ENCODE measurements at places on chromosomes 12 and 14. TPM values are rescaled to one million over a fixed set of nuclear protein-coding genes. Genes with fewer than 3 reads are reported as not detected.

- H3K4me1 ChIP-seq = no peaks in the 10 kb centered on the region
- no peaks in the 10 kb centered on the region for H3K36me3 ChIP-seq
- H3K27me3 ChIP-seq = no peaks in the 10 kb centered on the region
- no peak for DNase-seq
- no peak overlapping the region for H3K4me3 ChIP-seq
- H3K27ac ChIP-seq = no peak overlapping the region
Observed at GRCh38 chr14:63632932-63633514, 8.6 kb downstream of the WDR89 start.

FOXA1 gene
- 0.32 TPM for total RNA-seq

SLC17A8 gene
- not detected for total RNA-seq

TRPV4 gene
- total RNA-seq = 6.4 TPM
